NCI-H1092 (cell line): ENCODE measurements at places on chromosomes 1 and 21.

DNA sequence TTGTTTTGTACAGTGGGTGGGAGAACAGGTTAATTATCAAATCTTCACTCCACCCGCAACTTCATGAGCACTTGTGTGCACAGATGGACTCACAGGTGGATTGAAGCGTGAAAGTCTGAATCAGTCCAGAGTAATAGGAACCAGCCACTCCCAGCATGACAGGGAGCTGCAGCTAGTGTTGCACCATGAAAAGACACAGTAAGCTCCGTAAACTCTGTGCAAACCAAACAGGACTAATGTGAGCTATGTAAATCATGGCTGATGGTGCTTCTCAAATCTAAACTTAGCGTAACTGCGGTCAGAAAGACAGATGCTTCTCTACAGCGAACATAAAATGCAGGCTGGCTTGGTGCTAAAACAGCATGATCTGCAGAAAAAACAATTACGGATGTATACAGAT is 114.4 kb downstream of the CENPF start:
- DNase-seq = no peak

GRCh38 chr1:244322791-244323521 is 128.8 kb downstream of the ADSS2 start:
- DNase-seq = no peak

DNA sequence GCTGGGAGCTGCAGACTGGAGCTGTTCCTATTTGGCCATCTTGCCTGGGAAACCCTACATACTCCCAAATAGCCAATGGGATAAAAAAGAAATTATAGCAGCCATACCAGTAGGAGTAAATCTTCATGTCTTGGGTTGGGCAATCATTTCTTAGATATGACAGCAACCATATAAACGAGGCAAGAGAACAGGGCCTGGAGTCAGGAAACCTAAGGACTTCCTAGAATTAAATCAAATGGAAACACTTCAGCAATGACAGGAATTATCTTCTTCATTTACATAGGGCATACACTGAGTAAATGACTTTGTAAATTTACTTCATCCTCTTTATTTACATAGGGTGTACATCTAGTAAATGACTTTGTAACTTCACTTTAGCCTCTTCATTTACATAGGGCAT is 286.6 kb upstream of the POGK start:
- no peak for DNase-seq

DNA sequence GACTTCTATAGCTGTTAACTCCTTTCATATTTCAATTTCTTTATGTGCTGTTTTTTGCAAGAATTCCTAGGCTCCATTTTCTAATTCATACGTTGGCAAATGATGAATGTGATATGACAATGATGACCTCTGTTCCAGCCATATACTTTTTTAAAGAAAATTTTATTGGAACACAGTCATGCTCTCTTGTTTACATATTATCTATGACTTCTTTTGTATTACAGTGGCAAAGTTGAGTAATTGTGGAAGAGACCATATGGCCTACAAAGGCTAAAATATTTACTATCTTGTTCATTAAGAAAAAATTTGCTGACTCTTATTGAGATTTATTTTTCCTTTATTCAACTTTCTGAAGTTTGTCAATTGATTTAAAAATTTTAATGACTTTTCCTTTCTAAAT is 7.1 kb downstream of the IFI44L start:
- no peak for DNase-seq

- no peak for DNase-seq
Observed at GRCh38 chr21:15749861-15750159, 20.0 kb downstream of the USP25 start.

DNA sequence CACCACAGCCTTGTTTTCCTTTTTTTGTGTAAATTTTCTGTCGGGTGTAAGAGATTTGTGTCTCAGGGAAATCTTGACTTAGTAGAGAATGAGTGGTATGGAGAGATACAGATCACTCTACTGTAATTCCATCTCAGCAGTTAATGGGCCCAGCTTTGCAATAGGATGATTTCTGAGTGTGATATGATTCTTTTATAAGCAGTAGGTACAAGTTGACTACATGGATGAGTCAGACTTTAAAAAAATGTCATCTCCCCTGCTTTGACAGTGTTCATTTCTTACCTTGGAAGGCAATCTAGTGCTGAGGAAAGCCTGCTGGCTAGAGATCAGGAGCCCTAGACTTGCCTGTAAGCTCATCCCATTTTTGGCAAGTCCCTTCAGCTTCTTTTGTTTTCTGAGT is 261.9 kb downstream of the RYR2 start:
- DNase-seq = no peak

DNA sequence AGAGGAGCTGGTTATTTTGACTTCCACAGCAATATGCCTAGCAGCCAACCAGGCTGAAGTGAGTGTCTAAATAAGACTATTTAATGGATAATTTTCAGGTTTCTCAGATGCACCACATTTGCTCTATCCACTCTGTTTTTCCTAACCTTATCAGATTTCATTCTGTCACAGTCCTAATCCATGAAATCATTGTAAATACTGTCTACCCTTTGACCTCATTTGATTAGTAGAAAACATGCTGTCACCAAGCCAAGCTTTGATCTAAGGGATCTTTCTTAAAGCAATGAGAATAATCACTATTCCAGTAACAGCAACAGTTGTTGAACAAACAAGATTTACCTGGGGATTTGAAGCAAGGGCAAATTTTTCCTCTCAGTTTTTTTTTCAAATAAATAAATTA is 595.6 kb downstream of the LTN1 start:
- no peak for DNase-seq

DNA sequence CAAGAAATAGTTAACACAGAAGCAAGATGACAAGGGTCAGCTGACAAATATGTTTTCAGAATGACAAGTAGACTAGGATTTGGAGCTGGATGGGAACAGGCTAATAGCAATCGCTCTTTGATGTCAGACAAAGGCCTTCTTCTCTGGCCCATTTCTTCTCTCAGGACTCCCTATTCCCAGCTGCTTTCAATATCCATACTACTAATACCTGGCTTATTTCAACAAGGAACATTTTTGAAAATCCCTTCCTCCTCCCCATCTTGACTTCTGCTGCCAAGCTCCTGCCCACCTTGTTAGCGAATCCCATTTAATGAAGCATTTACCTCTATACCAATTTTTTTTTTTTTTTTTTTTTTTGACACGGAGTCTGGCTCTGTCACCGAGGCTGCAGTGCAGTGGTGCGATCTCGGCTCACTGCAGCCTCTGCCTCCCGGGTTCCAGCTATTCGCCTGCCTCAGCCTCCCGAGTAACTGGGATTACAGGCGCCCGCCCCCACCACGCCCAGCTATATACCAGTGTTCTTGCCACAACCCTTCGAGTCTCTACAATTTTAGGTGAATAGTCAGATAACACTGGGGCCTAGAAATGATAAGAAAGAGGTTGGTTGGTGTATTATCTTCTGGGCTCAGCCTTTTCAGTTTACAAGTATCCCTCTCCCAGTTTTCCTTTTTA is 68.4 kb downstream of the MACF1 start:
- no peak for DNase-seq

DNA sequence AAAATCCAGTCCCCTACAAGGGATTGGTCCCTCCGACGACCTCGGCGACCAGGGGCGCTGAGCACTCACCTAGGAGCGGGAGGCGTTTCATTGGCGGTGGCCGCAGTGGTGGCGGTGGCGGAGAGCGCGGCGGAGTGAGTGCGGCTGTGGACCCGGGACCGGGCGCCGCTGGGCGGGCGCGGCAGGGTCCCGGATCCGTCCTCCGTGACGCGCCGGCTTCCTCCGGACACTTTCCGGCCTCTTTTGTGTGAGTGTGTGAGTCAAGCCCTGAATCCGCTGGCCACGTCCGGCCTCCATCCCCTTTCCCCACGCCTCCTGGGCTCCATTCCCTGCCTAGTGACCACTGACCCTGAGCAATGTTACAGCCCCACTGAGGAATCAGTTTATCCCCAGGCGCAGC is at the start of gene ADGRL4:
TSS of gene ADGRL4 (minus strand) at position 167 of the 400 bp plus-strand sequence. CDS start at position 91, 76 bp downstream.
- no peak for DNase-seq

DNA sequence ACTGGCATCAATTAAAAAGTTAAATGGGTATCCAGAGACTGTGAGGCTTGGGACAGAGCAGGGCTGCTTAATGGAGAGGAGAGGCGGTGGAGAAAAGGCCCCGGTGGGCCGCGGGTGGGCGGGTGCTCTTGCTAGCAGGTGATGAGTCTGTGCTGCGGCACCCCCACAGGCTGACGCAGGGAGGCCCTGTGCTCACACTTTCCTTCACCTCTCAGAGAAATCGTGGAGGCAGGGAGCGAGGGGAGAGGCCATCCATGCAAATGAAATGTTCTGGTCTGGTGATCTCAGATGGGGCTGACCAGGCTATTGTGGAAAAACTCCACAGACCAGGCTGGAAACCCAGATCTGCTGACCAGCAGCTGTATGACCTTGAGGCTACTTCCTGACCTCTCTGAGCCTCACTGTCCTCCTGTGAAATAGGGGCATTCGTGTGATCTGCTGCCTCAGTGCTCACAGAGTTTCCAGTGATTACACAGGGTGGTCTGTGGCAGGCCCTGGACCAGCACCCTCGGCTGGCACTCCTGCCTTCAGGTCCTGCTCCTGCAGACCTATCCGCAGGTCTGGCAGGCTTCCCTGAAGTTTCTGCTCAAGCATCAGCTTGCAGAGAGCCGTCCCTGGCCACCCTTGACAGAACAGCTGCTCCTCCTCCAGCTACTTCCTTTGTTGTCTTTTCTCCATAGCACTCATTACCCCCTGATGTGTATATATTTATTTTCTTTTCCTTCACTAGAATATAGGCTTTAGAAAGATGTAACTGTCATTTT is 89.2 kb downstream of the BEND5 start:
- DNase-seq = no peak

DNA sequence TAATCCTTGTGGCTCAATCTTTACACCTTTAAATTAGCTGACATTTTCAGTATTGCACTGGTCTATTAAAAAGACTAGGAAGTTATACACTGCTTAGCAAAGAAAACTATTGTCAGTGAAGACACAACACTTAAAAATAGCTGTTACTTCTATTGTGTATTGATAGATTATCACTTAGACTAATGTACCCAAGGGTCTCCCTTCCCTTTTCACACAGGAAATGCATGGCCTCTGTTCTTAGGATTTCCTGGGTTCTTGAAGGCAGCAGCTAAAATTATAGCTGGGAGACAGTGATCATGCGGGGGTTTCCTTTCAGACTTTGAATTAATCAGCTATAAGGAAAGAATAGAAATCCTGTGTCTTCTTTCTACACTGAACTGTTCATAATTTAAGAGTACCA is 12.8 kb downstream of the DIP2A start:
- no peak for DNase-seq

- DNase-seq = no peak
Observed at GRCh38 chr1:85330214-85330631, 53.8 kb upstream of the BCL10 start.

GRCh38 chr1:22139817-22140216 is 3.1 kb downstream of the WNT4 start:
- no peak for DNase-seq

DNA sequence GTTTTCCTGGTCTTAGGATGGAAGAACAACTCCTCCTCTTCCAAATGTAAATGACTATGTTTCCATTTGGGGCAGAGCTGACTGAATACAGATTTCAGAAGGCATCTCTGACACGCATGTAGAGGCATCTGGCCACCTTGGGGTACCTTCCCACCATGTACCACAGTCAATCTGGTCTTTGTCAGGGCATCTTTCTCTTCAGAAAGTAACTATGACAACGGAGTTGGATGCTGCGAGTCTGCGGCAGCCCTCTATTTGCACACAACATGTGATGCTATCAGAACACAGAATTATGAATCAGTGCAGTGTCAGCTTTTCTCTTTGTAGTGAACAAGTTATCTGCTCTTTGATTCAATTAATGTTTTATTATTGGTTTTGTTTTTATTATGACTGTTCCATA is 94.7 kb downstream of the TSEN15 start:
- DNase-seq = no peak

DNA sequence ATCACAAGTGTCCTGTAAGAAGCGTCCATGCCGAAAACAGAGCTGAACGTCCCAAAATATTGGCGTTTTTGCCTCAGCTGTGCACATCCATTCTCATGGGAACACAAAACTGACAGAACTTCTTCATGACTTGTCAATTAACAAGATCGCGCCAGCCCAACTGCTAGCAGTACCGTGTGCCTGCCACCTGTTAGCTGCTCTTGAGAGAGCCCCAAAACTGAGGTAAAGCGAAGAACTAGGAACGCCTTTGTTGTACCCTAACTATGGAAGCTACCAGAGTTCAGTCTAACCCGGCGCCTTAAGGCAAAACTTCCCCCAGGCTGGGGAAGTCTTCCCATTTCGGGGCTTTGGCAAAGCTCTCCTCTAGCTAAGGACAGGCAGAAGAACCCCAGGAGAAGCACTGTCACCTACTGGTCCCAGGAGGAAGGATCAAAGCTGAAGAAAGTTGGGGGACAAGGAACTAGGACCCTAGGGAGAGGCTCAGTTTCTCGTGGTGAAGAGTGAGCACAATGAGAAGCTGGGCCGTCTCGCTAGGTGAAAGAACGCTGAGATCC is 719 bp downstream of the EYA3 start:
- no peak for DNase-seq

DNA sequence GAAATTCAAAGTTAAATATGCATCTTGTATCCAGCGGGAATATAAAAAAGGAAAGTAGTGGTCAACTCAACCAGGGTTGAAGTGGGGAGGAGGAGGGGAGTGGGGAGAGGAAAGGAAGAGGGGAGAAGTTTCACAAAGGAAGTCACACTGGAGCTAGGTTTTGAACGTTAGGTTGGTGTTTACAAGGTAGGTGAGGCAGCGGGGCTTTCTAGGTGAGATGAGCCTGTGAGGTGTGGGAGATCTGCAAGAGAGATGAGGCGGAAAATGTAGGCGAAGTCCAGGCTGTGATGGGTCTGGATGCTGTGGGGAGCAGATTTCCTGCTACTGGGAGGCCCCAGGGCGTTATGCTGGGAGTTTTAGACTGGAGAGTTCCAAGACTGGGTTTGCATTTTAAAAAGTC is 36.1 kb upstream of the IL20 start:
- DNase-seq = no peak

DNA sequence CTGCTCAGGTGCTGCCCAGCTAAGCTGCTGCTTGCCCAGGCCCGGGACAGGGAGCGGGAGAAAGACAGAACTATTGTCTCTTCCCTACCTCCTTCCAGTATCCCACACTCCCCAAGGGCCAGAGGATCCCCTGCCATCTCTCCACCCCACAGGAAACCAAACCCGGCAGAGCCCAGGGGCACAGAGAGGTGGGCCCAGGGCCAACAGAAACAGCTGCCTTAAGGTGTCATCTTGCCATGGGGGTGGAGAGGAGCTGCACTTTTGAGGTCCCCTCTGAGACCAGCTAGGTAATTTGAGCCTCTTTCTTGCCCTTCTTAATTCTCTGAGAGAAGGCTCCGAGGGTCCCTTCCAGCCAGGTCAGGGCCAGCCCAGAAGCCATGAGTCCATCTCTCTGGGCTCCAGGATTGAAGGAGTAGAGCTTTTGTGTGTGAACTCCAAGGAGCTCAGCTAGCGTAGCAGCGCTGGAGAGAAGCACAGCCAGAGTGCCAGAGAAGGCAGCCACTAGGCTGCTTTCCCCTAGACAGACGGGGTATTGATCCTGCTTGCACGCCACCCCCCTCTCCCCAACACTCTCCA is 9.7 kb upstream of the GPR61 start:
- DNase-seq = peak; percentile 61

- DNase-seq = peak; percentile 72
Observed at GRCh38 chr21:38804789-38805327, 871 bp upstream of the ETS2 start.

GRCh38 chr1:219847215-219847855 is 81.0 kb downstream of the SLC30A10 start:
- no peak for DNase-seq

GRCh38 chr1:32693455-32694174 is 9.0 kb downstream of the SYNC start:
- no peak for DNase-seq
